COR-L47 (cell line): ENCODE measurements at places on chromosomes 2 and 18.
A peak's percentile ranks its signal among the peaks of the same experiment; 100 is the strongest.

GRCh38 chr2:237229905-237230304 lies 144.2 kb downstream of the COPS8 start:
- no peak for DNase-seq

DNA sequence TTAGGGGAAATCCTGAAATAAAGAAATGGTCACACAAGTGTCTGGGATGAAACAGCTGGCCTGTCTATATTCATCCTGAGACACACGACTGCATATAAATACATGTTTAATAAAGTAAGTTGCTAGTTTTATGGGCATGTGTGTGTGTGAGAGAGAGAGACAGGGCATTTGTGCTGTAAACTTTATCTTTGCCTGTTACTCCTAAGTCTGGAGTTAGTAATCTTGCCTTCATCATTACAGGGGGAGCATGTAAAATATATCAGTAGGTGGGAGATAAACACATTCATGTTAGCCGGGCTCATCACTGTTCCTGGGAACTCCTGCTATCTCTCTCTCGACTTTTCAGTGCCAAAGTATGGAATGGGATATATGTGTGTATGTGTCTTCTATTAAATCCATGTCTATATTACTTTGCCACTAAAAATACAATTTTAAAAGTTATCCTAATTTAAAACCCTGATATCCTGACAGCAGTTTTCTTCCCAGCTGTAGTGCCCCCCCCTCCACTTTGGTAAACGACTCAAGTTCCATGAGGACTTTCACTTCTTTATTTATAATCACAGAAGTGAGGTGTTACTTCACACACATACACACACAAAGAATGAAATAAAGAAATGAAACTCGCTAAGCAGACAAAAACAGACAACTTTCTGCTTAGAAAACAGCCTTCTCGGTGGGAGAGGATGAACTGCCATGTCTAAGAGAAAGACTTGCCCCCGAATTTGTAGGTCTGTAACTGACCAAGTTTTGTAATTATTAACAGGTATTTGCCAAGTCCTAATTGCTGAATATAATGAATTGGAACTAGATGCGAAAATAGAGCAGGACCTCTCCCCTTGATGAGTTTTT lies 947 bp downstream of the ZEB2 start:
- DNase-seq, result no peak

GRCh38 chr2:105604938-105605337 lies 139.8 kb upstream of the NCK2 start:
- no peak for DNase-seq

DNA sequence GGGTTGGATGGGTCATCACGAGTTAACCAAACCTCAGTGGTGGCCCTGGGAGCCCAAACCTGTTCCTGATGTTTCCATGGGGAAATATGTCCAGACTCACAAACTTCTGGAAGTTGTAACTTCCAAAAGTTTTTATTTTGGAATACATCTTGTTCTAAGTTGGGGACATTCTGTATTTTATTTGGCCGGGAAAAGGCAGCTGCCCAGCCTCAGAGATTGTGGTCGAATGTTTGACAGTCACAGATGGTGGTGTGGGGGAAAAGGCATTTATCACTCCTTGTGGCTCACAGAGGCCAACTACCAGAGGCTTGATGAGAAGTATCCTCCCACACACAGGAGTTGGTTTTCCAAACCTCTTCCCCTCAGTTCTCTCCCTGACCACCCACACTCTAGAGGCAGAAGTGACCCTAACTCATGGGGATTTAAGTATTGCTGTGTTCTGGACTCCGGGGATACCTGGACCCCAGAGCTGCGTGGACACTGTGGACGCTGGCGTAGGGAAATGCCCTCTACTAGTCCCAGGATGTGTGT lies 124.7 kb upstream of the PPP1CB start:
- no peak for DNase-seq

DNA sequence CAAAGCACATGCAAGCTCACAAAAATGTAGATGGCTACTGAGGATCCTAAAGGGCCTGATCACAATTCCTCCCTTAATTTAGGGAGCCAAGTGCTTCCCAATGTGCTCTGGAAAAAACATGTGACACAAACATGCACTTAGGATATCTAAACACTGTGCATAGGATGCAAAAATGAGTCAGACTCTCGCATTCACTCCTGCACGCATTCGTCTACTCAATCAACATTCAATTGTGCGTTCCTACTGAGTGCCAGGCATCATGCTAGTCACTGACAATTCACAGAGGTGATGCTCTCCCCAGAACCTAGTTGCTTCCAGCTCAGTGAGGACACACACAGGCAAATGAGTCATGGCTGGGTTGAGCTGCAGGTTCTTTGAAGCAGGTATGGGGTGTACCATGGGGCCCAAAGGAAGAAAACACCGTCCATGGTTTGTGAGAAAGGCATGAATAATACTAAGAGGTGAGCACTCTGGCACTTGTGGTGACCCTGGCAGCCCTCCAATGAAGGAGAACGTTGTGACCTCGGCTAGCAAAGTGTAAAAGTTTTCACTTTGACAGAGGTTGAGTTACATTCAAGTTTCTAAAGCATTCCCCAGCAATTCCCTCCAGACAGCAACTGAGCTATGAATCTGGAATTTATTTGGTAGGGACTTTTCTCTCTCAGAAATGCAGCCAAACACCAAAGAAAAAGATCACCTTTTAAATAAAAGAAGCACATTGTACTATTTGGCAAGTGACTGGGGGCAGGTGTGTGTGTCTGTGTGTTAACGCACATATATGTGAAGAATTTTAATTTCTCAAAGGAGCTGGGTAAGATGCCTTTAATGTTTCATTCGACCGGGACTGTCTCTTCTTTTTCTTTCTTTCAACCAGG lies 173.3 kb downstream of the ALPK2 start:
- DNase-seq, result no peak

- no peak for DNase-seq
Observed at GRCh38 chr18:6401687-6402086, 13.0 kb downstream of the L3MBTL4 start.

DNA sequence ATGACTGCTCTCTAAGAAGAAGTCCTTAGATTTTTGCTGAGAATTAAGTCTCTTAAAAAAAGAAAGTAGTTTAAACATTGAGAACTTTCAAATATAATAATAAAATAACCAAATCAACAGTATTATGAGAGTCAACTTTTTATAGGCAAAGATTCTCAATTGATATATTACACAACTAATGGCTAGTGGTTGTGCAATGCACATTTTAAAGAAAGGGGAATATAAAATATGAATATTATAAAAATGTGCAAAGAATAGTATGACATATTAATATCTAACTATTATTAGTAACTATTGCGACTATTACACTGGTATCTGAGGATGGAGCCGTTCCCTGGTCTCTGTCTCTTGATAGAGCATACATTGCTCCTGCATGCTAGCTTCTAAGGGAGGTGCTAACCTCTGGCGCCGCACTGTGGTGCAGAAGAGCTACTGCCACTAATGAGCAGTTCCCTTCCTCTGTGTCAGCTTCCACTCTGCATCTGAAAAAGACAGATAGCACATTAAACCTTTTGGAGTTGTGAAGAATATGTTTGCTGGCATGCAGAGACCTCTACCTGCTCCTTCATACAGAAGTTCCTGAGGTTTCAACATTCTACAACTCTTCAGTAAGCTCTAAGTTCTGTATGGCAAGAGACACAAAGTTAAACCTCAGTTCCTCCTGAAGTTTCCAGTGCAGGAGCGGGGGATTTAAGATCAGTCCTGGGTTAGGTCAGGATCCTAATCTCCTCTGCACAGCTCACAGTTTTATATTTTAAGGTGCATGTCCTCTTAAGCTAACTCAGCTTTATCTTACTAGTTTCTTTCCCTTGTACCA lies 3.5 kb upstream of the SLC9A2 start:
- DNase-seq, result peak; percentile 45

DNA sequence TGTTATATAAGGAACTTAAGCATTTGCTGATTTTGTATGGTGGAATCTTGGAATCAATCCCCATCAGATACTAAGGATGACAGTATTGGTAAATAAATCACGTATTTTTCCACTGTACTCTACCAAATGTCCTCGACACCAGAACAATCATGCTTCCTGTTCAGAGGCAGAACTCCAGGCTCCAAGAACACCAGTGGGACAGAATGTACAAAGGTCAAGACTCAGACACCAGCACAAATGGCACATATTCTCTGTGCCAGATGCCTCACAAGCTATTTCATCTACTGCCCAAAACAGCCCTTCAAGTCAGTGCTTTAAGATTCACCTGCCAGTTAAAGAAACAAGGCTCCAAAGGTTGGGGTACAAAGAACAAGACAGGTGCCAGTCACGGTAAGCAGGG lies 420.5 kb downstream of the STK39 start:
- no peak for DNase-seq

GRCh38 chr2:9745153-9745899 lies 97.9 kb upstream of the TAF1B start:
- no peak for DNase-seq

DNA sequence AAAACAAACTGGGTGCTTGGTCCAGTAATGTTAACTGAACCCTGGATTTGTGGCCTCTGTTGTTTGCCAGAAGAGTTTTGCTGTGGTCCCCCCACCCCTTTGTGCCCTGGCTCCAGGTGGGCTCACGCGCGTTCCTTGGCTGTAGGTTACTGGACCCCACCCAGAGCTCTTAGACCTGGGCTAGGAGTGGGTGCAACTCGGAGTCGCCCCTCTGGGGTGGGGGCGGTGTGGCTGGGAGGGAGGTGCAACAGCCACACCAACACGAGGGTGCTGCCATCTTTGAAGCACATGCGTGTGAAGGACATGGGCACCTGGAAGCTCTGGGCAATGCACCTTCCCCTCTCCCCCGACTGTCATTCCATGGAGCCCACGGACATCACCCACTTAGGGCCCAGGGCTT lies 92.7 kb downstream of the USP40 start:
- no peak for DNase-seq

DNA sequence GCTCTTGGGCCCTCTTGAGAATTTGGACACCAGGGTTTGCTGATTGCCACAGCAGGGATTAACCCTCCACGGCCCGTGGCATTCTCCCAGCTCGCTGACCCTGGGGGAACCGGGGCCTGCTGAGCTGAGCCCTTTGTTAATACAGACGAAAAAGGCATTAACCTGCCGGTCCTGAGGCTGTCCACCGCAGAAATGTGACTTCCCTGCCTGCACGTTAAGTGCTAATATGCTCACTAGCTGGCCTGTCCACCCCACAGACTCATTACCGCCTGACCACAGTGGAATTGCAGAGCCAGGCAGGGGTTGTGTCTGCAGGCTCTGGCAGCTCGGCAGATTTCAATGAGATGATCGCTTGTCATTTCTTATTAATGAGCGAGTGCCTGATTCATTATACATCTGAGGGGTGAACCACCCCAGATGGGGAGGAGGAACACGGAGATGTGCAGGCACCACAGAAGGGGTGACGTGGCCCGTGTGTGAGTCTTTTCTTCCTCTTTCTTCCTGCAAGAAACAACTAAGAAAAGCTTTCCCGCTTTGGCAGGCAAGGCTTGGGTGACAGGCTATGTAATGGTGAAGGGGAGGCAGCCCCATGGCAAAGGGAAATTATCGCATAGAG lies 126.0 kb downstream of the GLI2 start:
- DNase-seq, result no peak

GRCh38 chr2:143939626-143940330 lies 580.1 kb downstream of the ZEB2 start:
- DNase-seq, result no peak

DNA sequence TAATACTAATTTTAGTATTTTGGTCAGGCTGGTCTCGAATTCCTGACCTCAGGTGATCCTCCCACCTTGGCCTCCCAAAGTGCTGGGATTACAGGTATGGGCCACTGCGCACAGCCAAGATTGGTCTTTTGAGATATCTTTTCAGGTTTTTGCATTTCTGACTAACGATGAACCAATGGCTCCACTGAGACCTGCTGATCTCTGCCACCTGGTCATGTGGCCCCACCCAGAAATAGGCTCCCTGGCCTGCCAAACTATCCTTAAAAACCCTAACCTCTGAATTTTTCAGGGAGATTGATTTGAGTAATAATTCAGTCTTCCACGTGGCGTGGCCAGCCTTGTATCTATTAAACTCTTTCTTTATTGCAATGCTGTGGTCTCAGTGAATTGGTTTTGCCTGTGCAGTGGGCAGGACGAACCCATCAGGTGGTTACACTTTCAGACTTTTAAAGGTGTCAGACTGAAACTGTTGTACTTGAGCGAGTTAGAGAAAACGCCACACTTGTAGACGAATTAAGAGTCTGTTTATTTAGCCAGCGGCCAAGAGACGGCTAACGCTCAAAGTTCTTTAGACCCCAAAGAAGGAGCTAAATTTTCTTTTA lies 85.8 kb upstream of the MSH6 start:
- DNase-seq, result no peak

DNA sequence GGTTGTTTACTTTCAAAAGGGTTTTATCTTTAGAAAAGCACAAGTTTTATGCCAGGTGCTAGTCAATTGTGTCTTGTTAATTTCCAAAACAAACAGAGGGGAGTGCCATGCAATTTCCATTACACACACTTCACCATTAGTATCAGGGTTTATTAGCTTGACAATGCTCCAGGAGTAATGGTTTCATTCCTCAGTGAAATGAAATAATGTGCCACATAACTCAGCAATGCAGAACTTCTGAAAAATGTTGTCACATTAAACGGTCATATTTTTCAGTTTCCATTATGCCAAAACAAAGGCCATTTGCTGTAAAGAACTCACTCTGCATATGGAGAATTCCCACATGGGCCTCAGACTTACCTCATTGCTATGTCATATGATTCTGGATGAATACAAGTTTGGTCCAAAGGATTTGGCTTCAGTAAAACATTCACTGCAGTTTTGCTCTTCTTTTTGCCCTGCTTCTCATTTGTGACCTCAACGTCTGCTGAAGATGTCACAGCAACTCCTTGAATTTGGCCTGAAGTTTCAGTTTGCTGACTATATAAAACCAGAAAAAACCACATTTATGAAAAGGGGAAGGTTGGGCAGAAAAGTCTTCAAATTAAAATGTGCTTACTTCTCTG lies 198.2 kb downstream of the SRBD1 start:
- DNase-seq, result peak; percentile 27

GRCh38 chr2:88638743-88639142 lies 11.5 kb upstream of the EIF2AK3 start:
- DNase-seq, result no peak

DNA sequence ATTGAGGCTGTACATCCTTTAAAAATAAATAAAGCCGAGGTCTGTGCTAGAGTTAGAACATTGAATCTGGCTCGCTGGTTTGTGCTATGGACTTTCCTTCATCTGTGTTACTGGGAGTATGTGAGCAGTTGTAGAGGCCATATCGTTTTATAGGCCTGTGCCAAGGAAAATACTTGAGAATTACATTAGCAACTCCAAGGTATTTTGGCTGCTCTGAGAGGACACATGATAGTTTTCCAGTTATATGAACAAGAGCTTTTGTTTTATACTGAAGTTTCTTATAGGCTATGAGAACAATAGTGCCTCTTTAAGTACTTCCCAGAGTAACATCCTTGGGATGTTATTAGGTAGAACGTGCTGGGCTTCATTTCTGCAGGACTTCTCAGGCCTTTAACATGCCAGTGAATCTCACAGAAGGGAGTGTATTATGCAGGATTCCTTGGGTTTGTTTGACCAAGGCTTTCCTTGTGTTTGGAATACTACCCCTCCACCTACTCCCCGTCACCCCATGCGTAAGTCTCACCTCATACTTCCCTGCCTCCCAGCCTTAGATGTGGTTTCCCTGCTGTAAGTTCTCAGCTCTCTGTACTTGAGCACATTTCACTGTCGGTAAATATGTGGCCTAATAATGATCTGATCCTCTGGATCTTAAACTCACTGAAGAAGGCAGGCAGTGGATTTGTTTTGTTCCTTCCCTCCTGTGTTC lies 21.0 kb downstream of the TCF7L1 start:
- no peak for DNase-seq

GRCh38 chr2:12421046-12421445 lies 295.7 kb upstream of the TRIB2 start:
- DNase-seq, result no peak
